ENCODE measurements at places on chromosomes 13 and 19. TPM values are rescaled to one million over a fixed set of nuclear protein-coding genes. Genes with fewer than 3 reads are reported as not detected.

Gene LYPD5
- total RNA-seq = not detected

DNA sequence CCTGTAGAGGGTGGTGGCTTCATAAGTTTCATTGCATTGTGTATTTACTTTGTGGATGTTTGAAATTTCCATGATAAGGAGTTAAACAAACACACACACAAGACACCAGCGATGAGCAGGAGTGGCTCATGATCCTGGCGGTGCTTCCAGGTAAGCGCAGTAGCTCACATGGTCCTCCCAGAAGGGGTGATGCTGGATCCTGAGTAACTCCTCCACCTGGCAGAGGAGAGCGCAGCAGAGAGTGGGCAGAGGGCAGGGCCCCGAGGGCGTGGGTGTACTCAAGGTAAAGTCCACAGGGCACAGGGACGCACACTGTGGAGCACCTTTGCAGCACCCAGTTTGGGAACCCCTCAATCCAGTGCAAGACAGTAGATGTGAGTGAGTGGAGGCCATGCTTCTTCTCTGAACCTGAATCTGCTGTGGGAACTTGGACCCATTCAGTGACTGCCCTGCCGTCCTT lies 54.0 kb downstream of the RFX2 start:
- DNase-seq = no peak

GRCh38 chr19:33960566-33960965 lies 163.9 kb downstream of the KCTD15 start:
- DNase-seq = no peak

Gene ZNF575
- total RNA-seq = not detected

Data from Karpas-422 (cell line).